Mesangial cell (primary cell): ENCODE measurements at places on chromosomes 6 and 20. TPM values are rescaled to one million over a fixed set of nuclear protein-coding genes. Genes with fewer than 3 reads are reported as not detected.

LTA gene
- total RNA-seq = not detected in 2 replicates

SNPH gene
- 6.8 and 8.6 TPM in 2 replicates for total RNA-seq

DCBLD1 gene
- total RNA-seq = 30.0 and 74.8 TPM in 2 replicates

RBM24 gene
- 5.9 and 9.9 TPM in 2 replicates for total RNA-seq

MMP24 gene
- total RNA-seq = 14.5 and 63.9 TPM in 2 replicates

PSORS1C2 gene
- not detected in 2 replicates for total RNA-seq

VGLL2 gene
- 0.13 TPM in 1 of 2 replicates, not detected in the other for total RNA-seq

RBPJL gene
- total RNA-seq = not detected in 2 replicates

RAET1L gene
- 0.25 and 0.65 TPM in 2 replicates for total RNA-seq

TRDN gene
- total RNA-seq = not detected in 2 replicates

KDM1B gene
- 13.7 and 14.8 TPM in 2 replicates for total RNA-seq

SPATS1 gene
- total RNA-seq = not detected in 2 replicates
